ENCODE measurements at places on chromosomes 2 and 18.

- DNase-seq = no peak
These were observed 500.6 kb downstream of the SATB2 start for GRCh38 chr2:198957181-198957580.

GRCh38 chr2:24559473-24560113, 68.5 kb downstream of the NCOA1 start:
- DNase-seq = no peak

GRCh38 chr2:289362-290089, 1.6 kb upstream of the ALKAL2 start:
- DNase-seq = no peak

DNA sequence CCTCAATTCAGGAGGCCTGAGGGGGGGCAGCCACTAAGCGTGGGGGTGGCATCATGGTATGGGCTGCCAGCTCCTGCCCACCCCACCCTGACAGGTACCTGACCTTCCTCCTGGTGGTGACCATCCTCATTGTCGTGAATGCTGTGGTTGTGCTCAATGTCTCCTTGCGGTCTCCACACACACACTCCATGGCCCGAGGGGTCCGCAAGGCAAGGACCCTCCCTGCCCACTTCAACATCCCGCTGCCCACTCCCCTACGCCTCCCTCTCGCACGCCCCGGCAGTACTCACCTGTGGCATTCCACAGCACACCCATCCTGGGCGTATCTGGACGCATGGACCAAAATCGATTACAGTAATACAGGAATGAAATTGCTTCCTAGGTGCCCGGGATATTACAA, 4.0 kb downstream of the CHRNG start:
- DNase-seq = no peak

DNA sequence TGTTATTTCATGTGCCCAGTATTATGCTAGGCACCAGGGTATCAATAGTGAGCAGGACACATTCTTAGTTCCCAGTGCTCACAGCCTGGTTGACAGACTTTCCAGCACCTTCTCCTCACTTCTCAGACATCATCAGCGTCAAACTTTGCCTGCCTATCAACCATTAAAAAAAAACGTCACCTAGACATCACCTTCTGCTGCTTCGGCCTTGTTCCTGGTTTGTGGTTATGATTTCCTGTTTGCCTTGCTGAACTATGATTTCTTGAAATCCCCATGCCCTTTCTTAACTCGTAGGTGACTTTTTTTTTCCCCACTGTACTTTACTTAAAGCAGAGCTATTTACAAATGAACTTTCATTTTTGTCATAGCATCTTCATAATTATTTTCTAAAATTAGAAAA, 60.4 kb upstream of the NABP1 start:
- DNase-seq = no peak

DNA sequence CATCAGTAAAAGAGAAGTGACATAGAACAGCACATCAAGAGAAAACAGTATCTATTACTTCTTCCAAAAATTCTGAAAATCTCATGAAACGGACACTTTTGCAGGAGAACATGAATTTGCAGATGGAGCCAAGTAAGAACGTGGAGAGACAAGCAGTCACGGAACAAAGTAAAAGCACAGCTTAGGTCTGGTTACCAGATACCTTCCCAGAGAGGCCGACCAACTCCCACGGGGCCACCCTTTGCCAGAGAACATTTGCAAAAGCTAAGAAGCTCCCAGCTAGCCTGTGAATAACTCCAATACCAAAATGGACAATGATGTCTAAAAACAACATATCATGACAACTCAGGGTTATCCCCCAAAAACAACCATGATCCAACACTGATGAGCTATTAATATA, 38.9 kb downstream of the THAP4 start:
- no peak for DNase-seq

GRCh38 chr2:96965781-96966514, 20.4 kb downstream of the FAM178B start:
- no peak for DNase-seq

DNA sequence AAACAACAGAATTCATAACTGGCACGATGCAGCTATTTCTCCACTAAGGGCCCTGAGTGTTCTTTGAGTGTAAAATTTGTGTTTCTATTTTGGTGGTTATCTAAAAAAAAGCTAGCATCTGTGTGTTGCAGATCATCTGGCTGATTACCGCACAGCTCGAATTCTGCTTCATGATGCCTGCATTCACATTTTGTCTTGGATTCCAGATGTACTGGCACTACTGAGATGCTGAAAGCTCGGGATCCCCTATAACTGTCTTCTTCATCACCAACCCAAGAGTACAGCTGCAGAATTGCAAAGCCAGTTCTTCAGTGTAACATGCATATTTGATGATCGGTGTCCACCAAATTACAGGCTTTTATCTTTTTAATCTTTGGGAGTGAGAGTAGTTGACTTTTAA, 51.6 kb upstream of the ZNF532 start:
- no peak for DNase-seq

- DNase-seq = no peak
These were observed 53.4 kb downstream of the CD28 start for GRCh38 chr2:203759690-203760365.

DNA sequence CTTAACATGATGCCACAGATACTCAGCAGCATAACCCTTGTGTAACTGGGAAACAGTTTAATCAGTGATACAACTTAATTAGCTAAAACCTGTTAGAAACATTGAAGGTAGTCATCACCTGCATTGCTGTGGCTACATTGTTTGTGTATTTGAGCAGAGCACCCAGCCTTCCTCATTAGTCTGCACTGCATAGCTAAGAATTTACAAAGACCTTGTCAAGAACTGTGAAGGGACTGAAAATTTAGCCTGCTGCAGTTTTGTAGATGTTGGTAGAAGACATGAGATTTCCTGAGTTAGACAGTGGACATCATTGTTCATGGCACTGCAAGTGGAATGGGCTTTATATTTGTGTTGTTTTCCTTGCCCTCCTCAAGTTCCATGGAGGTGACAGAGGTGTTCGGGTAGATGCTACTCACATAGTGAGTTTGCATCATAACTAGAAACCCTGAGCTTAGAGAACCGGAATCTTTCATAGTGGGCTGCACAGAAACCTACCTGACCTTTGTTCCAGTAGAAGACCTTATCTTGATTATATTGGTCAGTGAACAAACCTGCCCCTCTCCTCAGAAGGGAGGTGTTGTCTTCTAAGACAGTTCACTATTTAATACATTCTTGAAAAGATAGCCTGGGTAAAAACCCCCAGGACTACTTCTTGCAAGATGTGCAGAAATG, 12.5 kb downstream of the VAPA start:
- DNase-seq = no peak

GRCh38 chr2:172244419-172245130, 141.9 kb upstream of the DLX2 start:
- no peak for DNase-seq

DNA sequence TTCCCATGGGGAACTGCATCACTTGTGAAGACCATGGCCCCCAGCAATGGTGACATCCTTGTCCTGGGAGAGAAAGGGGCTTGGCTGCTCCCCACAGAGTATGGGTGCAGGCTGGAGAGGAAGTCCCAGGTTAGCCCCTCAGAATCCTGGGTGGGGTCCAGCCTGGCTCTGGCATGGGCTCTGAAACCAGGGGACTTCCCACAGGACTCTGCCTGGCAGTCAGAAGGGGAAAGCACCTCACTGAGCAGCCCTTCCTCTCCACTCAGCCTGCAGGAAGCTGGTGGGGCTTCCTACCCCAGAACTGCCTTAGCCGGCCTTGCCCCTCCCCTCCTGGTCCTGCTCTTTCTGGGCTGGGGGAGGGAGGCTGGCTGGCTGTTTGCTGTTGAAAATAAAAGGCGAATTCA, 3.7 kb downstream of the NEURL3 start:
- DNase-seq = no peak

- DNase-seq = no peak
These were observed 33.5 kb upstream of the NOL4 start for GRCh38 chr18:34258176-34258575.

Data from Right ventricle myocardium inferior (tissue), 1 donor.